Subcutaneous adipose tissue (tissue), 4 donors: ENCODE measurements at places on chromosomes 11 and 22. TPM values are rescaled to one million over a fixed set of nuclear protein-coding genes. Genes with fewer than 3 reads are reported as not detected.

The MMP7 gene
- total RNA-seq, result 99.8 TPM

The GNAZ gene
- total RNA-seq, result 8.8 TPM

The KRTAP5-7 gene
- total RNA-seq, result 0.49 TPM

The FOLH1 gene
- 0.38 TPM for total RNA-seq

The FAM227A gene
- 1.9 TPM for total RNA-seq

The SPDYC gene
- not detected for total RNA-seq

The SCARF2 gene
- total RNA-seq, result 15.4 TPM

The GRAP2 gene
- 0.75 TPM for total RNA-seq

The TPH1 gene
- 0.17 TPM for total RNA-seq

The OSM gene
- total RNA-seq, result 1.1 TPM

The RBFOX2 gene
- total RNA-seq, result 53.0 TPM

The RIMBP3B gene
- not detected for total RNA-seq

The ASCL2 gene
- total RNA-seq, result 0.98 TPM

The RAB36 gene
- total RNA-seq, result 0.66 TPM

The INS gene
- not detected for total RNA-seq

The SIDT2 gene
- total RNA-seq, result 99.9 TPM
